RPMI8226 (cell line): ENCODE measurements at places on chromosomes 6 and 20.

- DNase-seq = no peak
Measured at GRCh38 chr6:42427871-42428270, 23.9 kb downstream of the TRERF1 start.

DNA sequence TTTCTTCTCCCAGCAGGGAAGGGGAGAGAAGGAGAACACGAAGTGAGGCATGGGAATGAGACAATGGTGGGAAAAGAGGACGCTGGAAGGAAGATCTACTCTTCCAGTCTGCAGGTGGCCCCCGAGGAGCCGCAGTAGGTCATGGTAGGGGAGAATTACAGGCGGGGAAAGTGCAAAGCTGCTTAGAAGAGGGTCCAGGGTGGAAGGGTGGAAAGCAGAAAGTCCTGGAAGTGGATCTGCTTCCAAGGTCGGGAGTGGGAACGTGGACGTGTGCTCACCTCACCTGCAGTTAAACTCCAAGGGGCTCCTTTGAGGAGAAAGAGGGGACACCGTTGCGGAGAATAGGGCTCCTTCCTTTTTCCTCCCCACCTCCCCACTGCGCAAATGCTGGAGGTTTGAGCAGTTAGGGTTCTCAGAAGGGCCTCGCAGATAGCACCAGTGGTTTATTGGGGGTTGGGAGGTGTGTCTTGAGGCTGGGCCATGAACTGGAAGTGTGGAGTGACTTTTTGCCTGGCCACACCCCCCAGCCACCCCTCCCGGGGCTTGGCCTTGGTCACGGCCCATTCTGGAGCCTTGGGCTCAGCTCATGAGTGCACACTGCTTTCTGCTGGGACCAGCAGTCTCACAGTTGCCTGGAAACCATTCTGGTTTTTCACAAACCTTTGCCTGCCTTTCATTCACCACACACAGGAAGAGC, 100.4 kb upstream of the MLN start:
- DNase-seq = peak; percentile 96

DNA sequence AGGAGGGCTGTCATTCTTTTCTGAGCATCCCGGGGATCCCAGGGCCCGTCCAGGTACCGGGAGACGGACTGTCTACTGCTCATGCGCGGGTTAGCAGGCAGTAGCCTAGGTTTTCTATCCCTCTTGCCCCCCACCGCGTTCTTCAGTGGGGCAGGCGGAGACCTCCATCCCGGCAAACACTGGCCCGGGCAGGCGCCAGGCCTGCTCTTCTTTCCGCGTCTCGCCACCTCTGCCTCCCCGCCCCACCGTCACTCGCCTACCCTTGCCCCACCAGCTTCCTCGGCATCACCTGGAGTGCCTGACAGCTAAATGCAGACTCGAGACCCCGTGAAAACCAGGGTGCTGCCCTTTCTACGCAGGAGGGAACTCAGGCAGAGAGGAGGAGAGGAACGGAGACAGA, 1937.7 kb upstream of the DEFB115 start:
- DNase-seq = no peak

GRCh38 chr6:53112404-53112803, 36.2 kb downstream of the GCM1 start:
- peak; percentile 22 for DNase-seq

GRCh38 chr6:67433124-67433523, 1202.0 kb upstream of the ADGRB3 start:
- DNase-seq = no peak

GRCh38 chr6:125789576-125790357, 993 bp upstream of the NCOA7 start:
- peak; percentile 36 for DNase-seq

- no peak for DNase-seq
Measured at GRCh38 chr20:14633507-14633906, 296.1 kb upstream of the FLRT3 start.

DNA sequence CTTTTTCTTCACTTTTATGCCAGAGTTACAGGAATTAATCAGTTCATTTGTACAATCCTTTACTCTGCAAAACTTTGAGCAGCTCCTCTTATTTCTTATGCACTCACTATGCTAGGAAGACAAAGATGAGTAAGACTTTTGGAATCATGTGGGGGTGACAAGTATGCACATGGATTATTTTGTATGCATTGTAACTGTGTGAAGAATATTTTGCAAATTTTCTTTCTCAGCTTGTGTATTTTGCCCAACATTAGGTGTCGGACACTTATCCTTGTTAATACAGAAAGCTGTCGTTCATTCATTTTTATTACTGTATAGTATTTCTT, 88.6 kb downstream of the PPP1R14C start:
- DNase-seq = no peak

DNA sequence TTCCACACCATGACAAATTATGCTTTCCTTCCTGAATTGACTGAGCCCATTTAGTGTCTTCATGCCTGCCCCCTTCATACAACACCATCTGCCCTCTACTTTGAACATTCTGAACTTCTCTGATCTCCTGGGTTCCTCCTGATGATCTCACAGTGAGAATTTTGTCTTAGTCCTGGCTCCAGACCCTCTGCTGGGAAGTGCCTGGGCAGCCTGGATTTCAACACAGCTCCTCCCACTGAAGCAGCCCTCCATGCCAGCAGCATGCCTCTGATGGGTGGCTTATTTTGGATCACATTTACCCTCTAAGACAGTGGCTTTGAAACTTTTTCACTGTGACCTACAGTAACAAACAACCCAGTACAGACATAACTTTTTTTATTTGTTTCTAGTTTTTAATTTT, 41.5 kb downstream of the DSE start:
- DNase-seq = no peak

GRCh38 chr6:111769365-111770152, 103.7 kb downstream of the FYN start:
- peak; percentile 3 for DNase-seq

GRCh38 chr6:110900028-110900598, 25.5 kb downstream of the AMD1 start:
- DNase-seq = no peak

DNA sequence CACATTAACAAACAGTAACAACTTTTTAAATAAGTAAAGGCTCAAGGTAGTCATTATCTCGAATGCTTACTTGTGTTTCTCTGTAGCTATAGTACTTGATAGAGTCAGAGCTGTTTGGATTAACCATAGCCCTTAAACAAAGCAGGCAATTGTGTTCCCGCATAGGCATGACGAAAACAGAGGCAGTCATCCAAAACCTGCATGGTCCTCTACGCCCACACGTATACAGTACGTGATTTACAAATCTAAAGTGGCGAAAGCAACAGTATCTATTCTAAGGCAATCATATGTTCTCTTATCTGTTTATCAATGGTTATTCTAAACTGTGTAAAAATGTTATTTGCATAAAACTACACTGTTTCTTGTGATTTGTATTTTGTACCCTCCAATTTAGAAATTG, 31.8 kb downstream of the HFE start:
- DNase-seq = no peak

GRCh38 chr20:25499855-25500434, 85.4 kb downstream of the NINL start:
- DNase-seq = no peak

GRCh38 chr6:44147256-44147655, 11.4 kb upstream of the CAPN11 start:
- DNase-seq = no peak

- no peak for DNase-seq
Measured at GRCh38 chr6:20014508-20014907, 177.3 kb downstream of the ID4 start.

GRCh38 chr6:72894091-72894490, 272.2 kb downstream of the KCNQ5 start:
- DNase-seq = no peak

GRCh38 chr6:94562846-94563245, 1014.5 kb upstream of the MANEA start:
- no peak for DNase-seq

DNA sequence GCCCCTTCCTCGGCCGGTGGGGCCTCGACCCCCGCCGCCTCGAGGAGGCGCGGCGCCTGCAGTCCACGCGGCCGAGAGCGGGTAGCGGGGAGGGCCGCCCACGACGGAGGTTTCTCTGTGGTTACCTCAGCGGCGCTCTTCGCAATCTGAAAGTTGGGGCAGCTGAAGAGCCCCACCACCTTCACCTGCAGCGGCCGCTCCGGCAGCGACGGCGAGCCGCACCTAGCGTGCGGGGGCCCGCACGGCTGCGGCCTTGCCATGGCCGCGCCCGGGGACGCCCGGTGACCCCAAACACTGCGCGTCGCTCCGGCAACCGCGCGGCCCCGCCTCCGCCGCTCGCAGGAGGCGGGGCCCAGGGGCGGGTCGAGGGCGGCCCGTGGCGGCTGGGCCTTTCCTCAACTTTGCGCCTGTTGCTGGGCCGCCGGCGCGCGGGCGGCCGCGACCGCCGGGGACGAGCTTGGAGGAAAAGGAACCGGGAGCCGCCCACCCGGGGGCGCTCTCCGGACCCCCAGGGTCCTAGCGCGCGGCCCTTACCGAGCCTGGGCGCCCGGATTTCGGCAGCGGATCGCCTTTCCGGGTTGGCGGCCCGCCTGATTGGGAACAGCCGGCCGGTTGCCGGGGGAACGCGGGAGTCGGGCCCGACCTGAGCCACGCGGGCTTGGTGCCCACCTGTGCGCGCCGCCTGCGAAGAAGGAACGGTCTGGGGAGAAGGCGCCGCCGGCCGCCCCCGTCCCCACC, at the start of the genes PPIL6 and SMPD2:
Gene PPIL6, minus strand, starts transcription at position 298 of the 738 bp plus-strand sequence. Its CDS starts 38 bp downstream, at position 260.
Gene SMPD2, plus strand, starts transcription at position 394 of the 738 bp plus-strand sequence. CDS start 398 bp downstream, outside the sequence.
- DNase-seq = peak; percentile 82

DNA sequence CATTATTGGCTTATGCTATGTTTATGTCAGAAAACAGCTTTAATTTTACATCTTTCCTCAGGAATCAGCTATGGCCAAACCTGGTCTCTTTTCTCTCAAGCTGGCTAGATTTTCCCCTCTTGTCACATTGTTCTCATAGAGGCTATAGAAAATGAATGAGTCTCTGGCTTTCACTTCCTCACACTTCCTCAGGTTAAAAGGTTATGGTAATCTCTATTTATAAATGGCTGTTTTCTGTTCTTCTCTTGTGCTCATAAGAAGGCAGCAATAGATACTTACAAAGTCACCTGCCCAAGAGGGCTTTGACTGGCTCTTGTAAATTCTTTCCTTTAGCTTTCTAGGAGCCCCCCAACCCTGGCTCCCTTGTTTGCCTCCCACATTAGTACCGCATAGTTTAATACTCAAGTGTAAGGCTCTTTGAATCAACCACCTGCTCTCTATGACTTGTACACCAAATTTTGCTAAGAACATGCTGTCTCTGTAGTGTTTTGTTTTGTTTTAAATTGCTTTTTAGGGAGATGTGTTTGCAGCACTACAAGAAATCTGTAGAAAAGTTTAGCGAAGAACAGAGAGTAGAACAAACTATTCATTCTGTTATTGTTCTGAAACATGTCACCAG, 897.4 kb upstream of the CITED2 start:
- DNase-seq = peak; percentile 42

- no peak for DNase-seq
Measured at GRCh38 chr20:24855848-24856247, 93.2 kb upstream of the CST7 start.

DNA sequence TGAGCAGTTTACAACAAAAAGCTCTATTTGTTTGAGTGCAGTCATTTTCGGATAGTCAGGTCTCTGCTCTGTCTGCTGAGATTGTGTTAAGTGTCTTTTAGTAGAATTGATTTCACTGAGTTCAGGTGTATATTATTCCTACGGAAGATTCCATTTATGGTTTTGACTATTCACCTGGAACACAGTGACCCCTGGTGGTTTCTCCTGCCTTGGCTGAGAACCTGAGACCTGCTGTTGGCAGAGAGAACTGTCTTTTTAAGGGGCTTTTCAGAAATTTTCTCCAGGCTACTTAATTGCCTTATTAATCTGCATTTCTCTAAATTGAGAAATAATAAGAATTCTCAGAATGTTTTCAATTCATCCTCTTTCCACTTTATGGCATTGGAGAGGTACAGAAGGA, 508.0 kb downstream of the TBC1D32 start:
- peak; percentile 34 for DNase-seq

- DNase-seq = no peak
Measured at GRCh38 chr20:49775229-49775693, 37.4 kb upstream of the SLC9A8 start.

GRCh38 chr6:21166754-21167153, 426.8 kb upstream of the SOX4 start:
- DNase-seq = no peak

DNA sequence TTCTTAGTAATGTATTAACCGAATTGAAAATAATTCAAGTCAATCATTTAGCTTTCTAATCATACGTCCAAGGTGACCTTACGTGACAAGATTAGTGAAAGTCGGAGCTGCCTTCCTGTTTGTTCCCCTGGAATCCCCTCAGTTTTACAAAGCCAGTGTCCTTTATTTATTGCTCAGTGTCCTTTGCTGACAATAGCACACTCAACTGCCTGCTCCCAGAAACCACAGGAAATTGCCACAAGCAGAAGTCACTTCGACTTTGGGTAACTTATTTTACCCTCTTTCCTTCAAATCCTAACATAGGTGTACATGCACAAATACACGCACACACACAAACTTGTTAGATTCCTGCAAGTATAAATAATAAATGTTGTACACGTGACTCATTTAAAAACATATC, 1167.7 kb upstream of the ADGRB3 start:
- DNase-seq = no peak

DNA sequence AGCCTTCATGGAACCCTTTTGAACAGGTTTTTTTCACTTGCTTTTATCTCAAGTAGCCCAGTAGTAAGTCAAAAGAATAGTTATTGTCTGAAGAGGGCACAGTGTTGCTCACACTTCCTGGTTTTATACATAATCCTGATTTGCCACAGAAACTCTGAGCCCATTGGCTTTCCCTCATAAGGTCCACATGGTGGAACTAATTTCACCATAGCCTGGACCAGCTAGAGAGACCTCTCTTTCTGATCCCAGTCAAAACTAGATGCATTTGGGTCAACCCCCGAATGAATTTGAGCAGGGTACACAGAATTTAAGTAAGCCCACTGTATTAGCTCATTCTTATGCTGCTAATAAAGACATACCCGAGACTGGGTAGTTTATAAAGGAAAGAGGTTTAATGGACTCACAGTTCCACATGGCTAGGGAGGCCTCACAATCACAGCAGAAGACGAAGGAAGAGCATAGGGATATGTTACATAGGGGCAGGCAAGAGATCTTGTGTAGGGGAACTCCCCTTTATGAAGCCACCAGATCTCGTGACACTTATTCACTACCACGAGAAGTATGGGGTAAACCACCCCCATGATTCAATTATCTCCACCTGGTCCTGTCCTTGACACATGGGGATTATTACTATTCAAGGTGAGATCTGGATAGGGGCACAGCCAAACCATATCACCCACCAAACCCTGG, 6.2 kb downstream of the RWDD2A start:
- no peak for DNase-seq

DNA sequence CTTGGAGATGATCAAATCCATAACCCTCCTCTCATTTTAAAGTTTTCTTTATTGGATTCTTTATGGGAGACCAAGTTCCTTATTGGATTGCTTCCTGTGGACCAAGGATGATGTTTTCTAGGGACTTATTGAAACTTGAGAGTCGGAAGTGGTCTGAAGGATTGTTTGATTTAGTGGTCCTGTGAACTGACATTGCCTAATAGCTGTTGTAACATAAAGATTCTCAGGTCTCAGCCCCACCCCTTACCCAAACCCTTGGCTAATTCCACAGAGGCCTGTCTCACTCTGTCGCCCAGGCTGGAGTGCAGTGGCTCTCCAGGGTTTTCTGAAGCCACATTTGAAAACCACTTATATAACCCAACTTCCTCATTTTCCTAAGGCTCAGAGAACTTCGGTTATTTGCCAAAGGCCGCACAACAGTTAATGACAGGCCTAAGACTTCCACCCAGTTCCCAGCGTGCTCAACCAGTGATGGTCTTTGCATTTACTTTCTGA, 77.0 kb downstream of the ATXN1 start:
- DNase-seq = peak; percentile 55

GRCh38 chr6:1025821-1026220, 286.1 kb upstream of the FOXQ1 start:
- no peak for DNase-seq

- DNase-seq = peak; percentile 42
Measured at GRCh38 chr6:108955329-108955949, 107.2 kb downstream of the ARMC2 start.
